Breast epithelium (tissue), 4 donors: ENCODE measurements at places on chromosomes 7 and 10.
A peak's percentile ranks its signal among the peaks of the same experiment; 100 is the strongest.

DNA sequence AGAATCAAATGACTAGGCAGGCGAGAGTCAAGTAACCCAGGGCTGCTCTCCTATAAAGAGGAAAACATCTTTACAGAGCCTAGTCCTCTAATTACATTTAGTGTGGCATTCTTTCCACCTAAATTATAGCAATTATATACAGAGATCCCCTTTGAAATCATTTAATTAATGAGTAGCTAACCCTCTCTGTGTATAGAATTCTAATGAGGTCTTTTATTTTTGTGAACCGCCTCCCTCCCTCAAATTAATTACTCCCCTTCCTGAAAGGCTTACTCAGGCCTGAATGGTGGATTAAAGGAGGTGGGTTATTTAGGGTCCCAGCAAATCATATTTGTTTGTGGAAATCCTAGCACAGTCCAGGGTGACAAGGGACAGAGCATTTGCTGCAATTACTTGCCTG, 551.8 kb downstream of the SORCS3 start:
- H3K36me3 ChIP-seq: no peaks in the 10 kb centered on the region
- DNase-seq: no peak
- no peaks in the 10 kb centered on the region for H3K4me1 ChIP-seq

GRCh38 chr10:80485946-80486764, 32.0 kb downstream of the TSPAN14 start:
- no peak for DNase-seq
- H3K27ac ChIP-seq: peak overlapping the region; percentile 6

DNA sequence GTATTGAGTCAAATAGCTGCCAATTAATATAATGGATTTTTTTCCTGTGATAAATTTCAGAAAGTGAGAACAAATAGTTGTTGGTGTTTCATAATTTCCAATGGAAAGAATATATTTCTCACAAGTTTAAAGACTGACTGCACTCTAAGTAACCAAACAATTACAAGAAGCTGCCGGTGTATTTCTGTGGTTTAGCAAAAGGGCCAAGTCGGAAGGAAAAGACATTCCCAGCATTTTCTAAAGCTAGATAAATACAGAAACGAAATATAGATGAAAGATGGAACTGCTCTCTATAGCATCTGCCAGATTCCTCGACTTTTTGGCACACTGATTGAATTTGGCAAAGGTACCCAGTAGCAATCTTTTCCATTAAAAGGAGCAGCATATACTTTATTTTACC, 92.7 kb upstream of the MKX start:
- DNase-seq: no peak
- H3K4me1 ChIP-seq: no peaks in the 10 kb centered on the region
- no peaks in the 10 kb centered on the region for H3K27me3 ChIP-seq
- no peak overlapping the region for H3K27ac ChIP-seq

- H3K36me3 ChIP-seq: no peaks in the 10 kb centered on the region
- DNase-seq: no peak
- H3K27me3 ChIP-seq: no peaks in the 10 kb centered on the region
Observed at GRCh38 chr7:69605070-69605469, 6.8 kb downstream of the AUTS2 start.

GRCh38 chr10:88670497-88670896, 6.3 kb downstream of the LIPF start:
- H3K27ac ChIP-seq: no peak overlapping the region
- no peaks in the 10 kb centered on the region for H3K36me3 ChIP-seq
- no peak for DNase-seq
- no peaks in the 10 kb centered on the region for H3K27me3 ChIP-seq

- no peak for DNase-seq
- no peak overlapping the region for H3K4me3 ChIP-seq
- H3K27ac ChIP-seq: no peak overlapping the region
- no peaks in the 10 kb centered on the region for H3K36me3 ChIP-seq
Observed at GRCh38 chr7:111788286-111789047, 226.2 kb upstream of the IMMP2L start.

GRCh38 chr10:126569513-126570244, 100.8 kb downstream of the C10orf90 start:
- no peak overlapping the region for H3K27ac ChIP-seq
- H3K27me3 ChIP-seq: no peaks in the 10 kb centered on the region
- no peaks in the 10 kb centered on the region for H3K36me3 ChIP-seq
- no peaks in the 10 kb centered on the region for H3K4me1 ChIP-seq
- DNase-seq: no peak

GRCh38 chr7:148492157-148492860, 98.3 kb upstream of the C7orf33 start:
- no peak overlapping the region for H3K27ac ChIP-seq
- no peaks in the 10 kb centered on the region for H3K27me3 ChIP-seq
- no peaks in the 10 kb centered on the region for H3K36me3 ChIP-seq
- DNase-seq: no peak
- no peak overlapping the region for H3K4me3 ChIP-seq

- H3K27me3 ChIP-seq: peaks cover 5% of the 10 kb centered on the region
- H3K36me3 ChIP-seq: no peaks in the 10 kb centered on the region
- peaks cover 8% of the 10 kb centered on the region for H3K4me1 ChIP-seq
- peak overlapping the region; percentile 50 for H3K4me3 ChIP-seq
Observed at GRCh38 chr10:103277713-103278536, 987 bp downstream of the INA start.

- no peak overlapping the region for H3K4me3 ChIP-seq
- H3K4me1 ChIP-seq: no peaks in the 10 kb centered on the region
- no peak for DNase-seq
- no peaks in the 10 kb centered on the region for H3K36me3 ChIP-seq
Observed at GRCh38 chr10:125377368-125377767, 217.0 kb upstream of the CTBP2 start.

DNA sequence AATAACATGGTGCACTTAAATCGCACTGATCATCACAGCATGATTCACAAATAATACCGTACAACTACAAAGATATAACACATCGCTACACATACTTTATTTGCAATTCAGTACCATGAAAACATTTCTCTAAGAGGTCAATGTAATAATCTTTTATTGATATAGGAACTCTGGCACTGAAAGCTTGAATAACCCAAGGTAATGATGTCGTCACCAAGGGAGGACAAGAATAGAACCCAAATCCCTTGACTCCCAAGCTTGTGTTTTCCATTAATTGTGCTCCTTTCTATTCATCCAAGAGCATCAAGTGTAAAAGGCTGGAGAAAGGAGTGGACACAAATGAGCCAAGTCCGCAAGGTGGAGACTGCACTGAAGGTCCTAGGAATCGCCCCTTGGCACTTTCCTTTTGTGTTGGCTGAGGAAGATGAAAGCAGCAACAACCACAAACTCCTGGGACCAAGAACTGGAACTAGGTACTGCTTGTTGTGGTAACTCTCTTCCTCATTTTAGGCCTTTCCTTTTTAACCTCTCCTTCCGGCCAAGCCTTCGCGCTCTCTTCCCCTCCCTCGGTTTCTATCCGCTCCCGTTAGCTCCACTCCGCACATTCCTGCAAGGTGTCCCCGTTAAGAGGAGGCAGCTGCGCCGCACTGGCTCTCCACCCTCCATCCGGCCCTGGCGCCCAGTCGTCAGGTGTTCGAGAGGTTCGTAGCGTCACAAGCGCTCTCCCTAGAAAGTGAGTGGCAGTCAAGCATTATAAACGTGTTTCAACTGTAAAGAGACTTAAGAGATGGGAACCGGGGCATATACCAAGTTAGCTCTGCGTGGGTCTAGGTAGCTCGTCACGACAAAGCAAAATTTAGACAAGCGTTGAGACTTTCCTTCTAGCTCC, 1.0 kb upstream of the CBLL1 start:
- peak overlapping the region; percentile 95 for H3K27ac ChIP-seq
- H3K4me1 ChIP-seq: peaks cover 4% of the 10 kb centered on the region
- H3K27me3 ChIP-seq: no peaks in the 10 kb centered on the region
- H3K36me3 ChIP-seq: no peaks in the 10 kb centered on the region
- H3K4me3 ChIP-seq: peak overlapping the region; percentile 81
- DNase-seq: peak; percentile 58
